ENCODE measurements at places on chromosomes 3 and 15.

- DNase-seq = no peak
These were observed 41.9 kb upstream of the TEX55 start for GRCh38 chr3:119104031-119104430.

GRCh38 chr3:13621381-13622221 lies 72.7 kb downstream of the FBLN2 start:
- DNase-seq = no peak

- DNase-seq = no peak
These were observed 31.5 kb upstream of the RPS17 start for GRCh38 chr15:82571722-82572222.

DNA sequence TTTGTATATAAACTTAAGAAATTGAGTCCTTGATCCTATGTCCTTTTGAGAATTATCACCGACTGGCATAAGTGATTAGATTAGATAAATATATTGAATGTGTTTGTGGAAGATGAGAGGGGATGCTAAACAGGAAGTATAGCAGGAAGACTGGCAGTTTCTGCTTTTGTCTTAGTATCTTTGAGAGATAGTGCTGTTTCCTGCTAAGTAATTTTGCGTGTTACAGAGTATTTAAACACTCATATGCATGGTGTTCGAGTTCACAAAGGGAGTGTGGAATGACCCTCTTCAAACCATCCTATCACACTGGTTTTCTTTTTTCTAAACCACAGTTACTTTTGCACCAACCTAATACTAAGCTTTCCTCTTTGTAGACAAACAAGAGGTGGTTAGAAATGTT lies 106.0 kb downstream of the KLHL25 start:
- DNase-seq = no peak

DNA sequence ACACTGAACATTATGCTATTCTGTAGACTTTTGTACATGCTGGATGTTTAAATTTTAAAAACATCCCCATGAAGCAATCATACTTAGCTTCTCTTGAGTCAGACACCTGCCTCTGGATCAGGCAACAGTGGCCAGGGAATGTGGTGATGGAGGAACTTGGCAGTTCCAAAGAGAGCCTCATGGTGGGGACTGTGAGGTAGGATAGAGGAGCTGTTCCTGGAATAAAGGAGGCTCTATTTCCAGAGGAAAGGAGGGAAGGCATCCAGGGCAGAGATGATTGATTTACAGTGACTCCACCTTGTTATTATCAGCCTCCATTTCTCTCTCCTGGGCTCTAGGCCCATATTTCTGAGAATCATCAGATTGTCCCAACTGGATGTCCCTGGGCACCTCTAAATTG lies 35.0 kb upstream of the ABHD17C start:
- DNase-seq = no peak

DNA sequence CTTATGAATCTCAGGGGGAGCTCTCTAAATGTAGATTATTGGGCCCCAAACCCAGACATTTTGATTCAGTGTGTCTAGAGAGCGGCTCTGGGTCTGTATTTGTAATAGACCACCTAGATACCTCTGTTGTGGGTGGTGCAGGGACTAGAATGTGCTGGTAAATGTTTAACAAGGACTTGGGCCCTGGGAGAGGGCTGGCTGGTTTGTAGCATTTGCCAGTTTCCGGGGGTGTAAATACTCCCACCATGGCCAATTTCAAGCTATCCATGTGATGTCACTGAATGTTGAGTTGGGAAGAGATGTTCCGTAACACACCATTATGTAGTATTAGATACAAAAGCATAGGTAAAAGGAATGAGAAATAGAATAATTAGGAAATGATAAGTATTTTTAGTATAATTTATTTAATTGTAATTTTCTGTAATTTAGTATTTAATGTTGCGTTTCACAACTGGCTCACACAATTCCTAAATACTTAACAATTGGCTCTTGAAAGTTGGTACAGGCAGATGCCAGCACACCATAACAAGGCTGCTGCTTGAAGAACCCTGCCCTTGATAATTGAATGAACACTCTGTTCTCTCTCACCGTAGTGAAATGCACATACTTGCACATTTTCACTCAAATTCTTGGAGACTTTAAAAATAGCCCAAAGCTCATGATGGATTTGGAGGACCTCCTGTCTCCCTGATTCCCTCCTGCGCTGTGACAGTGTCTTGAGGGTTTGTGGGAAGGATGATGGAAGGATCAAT lies 359.2 kb upstream of the PROK2 start:
- DNase-seq = no peak

GRCh38 chr15:48722764-48723661 lies 77.5 kb upstream of the FBN1 start:
- no peak for DNase-seq

All from GM20000 (cell line).